ENCODE measurements at places on chromosomes 5 and 9.

GRCh38 chr9:71333321-71333720 is 211.9 kb upstream of the TRPM3 start:
- DNase-seq, result no peak

GRCh38 chr9:128685636-128686489 is 3.2 kb upstream of the SET start:
- no peak for DNase-seq

DNA sequence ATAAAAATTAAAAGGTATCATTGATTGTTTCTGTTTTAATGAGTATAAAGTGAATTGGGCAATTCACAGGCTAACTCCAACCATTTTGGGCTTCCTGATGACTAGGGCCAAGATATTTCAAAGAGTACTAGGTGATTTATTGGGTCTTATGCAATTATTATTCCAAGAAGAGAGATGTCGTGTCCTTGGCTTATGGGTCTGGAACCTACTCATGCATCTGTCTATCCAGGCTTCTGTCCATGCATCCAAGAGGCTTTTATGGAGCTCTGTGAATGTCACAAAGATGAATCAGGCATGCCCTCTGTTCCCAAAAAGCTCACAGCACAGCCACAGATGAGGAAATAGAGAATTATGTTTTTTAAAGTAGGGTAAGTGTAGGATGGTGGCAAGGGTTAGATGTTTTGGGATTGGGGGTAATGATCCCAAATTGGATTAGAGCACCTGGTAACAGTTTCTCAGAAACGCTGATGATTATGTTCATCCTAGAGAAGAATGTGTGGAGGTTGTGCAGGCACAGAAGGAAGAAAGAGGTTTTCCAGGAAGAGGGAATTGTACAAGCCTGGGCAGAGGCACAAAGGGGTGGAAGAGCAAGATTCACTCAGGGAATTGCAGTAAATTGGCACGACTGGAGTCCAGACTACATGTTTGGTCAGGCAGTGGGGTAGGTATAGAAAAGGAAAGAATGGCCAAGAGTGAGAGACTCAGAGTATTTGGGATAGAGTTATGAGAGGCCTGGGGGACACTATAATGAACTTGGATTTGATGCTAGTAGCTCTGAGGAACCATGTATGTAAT is 83.0 kb upstream of the TNC start:
- DNase-seq, result peak; percentile 72

GRCh38 chr5:176514244-176514950 is 22.8 kb downstream of the RNF44 start:
- no peak for DNase-seq

- no peak for DNase-seq
These were observed 43.6 kb upstream of the DHFR start for GRCh38 chr5:80698369-80698768.

DNA sequence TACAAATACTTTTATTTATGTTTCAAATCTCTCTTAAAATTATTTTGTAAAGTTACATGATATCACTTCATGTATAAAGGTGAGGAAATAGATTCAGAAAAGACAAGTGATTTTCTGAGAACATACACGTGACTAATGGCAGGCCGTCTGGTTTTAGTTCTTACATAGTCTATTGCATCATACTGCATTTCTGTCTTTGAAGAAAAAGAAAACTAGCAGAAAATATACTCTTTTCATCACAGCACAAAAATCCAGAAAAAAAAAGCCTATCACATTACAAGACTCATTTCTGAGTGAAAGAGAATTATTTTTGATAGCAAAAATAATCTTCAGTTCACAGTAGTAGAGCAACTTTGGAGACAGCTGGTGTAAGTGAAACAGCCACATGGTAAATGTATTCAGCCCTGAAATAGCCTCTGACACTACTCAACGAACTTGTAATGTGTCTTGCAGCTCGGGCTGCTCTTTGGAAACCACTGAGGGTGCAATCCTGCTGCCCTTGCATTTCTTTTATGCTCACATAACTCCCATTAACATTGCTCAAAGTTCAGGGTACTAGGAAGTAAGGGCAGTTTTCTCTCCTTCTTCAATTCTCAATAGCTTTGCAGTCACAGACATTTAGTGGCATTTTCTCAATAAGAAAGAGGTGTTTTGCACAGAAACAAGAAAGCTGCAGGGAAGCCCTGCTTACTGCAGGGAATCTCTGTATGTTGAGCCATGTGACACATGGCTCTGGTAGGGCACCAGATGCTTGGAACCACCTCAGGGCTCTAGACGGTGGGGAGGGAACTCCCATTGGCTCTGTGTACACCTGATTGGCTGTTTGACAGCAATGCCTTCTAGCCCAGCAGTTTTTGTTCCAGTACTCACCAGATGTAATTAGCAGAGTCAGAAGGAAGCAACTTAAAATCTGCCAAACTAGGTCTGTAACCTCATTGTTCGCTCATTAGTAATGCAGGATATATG is 845.3 kb upstream of the PTPRD start:
- DNase-seq, result no peak

DNA sequence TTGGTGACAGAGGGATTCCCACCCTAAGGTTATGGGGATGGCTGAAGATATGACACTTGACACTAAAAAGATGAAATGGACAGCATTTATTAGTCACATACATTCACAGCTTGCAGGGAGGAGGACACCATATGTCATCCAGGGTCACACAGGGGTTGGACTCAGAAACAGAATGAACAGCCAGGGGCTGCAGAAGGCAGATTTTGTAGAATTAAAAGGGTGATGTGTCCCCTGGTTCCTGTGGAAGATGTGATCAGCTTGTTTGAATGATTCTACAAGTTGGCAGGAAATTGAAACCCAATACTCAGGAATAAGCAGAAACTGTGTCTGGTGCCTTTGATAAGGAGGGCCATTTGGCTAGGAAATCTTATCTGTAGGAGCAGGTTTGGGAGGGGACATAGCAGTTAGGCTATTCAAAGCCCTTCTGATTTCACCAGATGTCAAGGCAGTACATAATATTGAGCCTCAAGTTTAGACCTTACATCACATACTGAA is 102.3 kb upstream of the GRIN3A start:
- DNase-seq, result no peak

Data from AG08395 (cell line).